Nephron progenitor cell (in vitro differentiated cells): ENCODE measurements at places on chromosomes 7 and 10.

DNA sequence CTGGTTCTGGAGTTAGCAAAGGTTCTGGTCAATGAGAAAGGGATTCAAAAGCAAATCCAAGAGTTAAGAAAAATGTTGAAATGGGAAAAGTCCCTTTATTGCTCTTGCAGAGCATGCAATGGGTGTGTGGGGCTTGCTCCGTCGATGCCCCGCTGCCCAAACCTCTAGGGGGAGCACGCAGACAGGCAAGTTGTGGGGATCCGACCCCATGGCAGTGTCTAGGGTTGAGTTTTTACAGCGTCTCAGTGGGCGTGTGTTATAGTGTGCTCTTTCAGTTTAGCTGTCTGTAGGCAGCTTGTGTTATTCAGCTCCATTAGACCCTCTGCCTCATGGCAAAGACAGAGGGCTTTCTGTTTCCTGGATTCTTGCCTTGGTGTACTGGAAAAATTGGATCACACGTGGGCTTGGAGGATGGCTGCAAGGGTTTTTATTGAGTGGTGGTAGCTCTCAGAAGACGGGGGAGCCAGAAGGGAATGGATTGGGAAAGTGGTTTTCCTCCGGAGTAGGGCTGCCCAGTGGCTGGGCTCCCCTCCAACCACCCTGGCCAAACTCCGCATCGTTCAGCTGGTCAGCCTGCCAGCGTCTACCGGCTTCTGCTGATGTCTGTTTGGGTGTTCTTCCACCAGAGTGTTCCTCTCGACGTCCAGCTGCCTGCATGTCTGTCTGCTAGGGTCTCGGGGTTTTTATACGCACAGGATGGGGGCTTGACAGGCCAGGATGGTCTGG, 102.3 kb upstream of the PLXDC2 start:
- DNase-seq, result no peak

- no peak for DNase-seq
Observed at GRCh38 chr7:28953633-28954032, 4.5 kb downstream of the TRIL start.

DNA sequence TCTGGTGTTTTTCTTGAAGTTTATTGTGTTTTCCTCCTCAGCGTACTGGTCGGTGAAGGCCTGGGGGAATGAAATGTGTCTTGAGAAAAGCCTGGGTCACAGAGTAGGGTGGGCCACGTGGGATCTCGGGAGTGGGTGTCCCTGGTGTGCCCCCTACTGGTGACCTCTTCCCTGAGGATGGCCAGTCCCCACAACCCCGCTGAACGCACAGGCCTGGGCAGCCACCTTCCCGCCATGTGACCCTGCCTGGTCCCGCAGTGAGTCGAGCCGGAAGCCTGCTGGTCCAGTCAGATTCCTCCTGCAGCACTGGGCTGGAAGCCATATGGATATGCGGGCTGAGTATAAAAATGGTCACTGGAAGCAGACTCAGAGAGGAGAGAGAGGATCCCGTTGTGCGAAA, 52.9 kb upstream of the GNA12 start:
- no peak for DNase-seq

DNA sequence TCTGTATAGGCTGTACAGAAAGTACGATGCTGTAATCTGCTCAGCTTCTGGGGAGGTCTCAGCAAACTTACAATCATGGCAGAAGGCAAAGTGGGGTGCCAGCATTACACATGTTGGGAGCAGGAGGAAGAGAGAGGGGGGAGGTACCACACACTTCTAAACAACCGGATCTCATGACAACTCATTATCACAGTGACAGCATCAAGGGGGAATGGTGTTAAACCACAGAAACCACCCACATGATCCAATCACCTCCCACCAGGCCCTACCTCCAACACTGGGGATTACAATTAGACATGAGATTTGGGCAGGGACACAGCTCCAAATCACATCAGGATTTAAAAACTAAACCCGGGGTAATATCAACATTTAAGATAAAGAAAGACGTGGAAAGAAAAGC, 468.8 kb upstream of the AUTS2 start:
- DNase-seq, result no peak

- DNase-seq, result no peak
Observed at GRCh38 chr10:80484676-80485075, 30.6 kb downstream of the TSPAN14 start.

DNA sequence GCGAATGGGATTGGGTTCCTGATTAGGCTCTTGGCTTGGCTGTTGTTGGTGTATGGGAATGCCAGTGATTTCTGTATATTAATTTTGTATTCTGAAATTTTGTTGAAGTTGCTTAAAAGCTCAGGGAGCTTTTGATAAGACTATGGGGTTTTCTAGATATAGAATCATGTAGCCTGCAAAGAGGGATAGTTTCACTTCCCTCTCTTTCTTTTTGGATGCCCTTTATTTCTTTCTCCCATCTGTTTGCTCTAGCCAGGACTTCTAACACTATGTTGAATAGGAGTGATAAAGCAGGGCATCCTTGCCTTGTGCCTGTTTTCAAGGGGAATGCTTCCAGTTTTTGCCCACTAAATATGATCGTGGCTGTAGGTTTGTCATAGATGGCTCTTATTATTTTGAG, 40.4 kb upstream of the MPP7 start:
- DNase-seq, result no peak

GRCh38 chr10:30751678-30752331, 122.3 kb upstream of the LYZL2 start:
- DNase-seq, result peak; percentile 74

DNA sequence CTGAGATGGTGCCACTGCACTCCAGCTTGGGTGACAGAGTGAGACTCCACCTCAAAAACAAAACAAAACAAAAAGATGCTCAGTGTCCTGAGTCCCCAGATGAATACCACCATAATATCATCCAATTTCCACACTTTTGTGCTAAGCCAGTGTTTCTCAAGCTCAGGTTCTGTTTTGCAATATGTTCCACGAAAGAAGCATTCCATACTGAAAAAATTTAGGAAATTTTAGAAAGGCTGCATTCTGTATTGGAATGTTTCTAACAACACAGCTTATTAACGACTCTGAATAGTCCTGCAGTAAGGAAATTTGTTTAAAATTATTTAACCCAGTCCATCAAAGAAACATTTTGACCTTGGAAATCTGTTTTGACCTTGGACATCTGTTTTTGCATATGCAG, 142.4 kb downstream of the EPC1 start:
- DNase-seq, result no peak

DNA sequence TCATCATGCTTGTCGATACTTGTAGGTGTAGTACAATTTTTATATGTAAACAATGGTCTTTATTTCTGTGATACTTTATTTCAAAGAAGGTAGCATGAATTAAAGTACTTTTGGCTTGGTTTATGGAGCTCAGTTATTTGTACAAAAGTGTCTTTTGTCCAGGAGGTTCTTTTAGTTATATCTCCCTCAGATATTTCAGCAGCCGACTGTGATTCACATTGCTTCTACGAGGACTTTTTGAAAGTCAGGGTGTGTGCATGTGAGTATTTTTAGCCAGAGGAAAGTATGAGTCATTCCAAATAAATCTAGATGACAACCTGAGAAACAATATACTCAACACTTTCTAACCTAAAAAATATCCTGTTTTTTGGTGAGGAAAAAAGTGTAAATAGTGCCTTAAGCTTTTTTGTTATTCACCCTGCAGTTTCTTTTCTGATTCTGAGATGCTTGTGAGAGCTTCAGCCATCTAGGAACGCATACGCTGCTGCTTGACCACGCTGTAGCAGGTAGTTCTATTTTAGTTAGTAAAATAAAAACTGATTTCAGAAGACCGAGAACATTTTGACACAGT, 595 bp upstream of the SUN1 start:
- no peak for DNase-seq

DNA sequence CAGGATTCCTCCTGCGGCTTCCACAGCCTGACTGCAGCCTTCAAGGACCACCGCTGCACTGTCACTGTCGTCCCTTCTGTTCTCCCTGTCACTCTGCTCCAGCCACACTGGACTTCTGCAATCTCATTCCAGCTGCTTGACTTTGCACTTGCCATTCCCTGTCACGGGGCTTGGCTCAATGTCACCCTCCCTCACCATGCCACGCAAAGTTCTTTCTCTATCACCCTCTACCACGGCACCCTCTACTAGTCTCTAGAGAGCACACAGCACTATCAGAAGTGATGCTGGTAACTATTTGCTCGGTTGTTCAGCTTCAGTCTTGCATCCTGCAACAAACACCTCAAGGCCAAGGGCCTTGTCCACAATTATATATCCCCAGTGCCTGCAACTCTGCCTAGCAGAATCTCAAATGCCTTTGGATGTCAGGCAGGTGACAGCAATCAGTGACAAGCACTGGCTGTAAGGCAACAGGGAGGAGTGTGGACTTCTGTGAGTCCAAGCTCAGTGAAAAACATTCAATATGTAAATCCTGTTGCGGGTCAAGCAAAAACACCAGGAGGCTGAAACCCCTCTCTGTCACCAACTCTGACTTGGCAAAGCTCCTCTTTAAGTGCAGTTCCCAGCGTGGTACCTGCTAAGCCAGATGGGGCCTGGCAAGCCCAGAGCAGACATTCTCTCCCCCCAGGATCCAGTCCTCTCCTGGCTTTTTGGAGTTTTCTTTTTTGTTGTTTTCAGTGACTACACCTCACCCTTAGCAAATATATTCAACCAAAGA, 259.9 kb downstream of the FGFR2 start:
- no peak for DNase-seq

DNA sequence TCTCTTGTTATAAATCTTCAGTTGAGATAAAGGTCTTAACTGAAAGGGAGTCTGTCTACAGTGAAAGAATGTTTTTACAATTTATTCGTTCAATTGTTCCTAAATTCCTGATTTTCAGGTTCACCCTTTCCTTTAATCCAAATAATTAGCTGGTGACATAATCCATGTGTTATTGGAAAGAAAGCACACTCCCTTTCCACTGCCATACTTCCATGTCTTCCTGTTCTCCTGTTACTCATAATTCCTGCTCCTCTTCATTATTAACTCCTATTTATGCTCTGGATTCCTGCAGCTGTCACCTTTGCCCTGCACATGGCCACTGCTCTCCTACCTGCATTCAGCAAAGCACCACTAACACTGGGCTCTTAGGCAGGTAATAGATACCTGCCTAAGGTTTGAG, 40.0 kb upstream of the FAM3C start:
- no peak for DNase-seq
